Bladder microvascular endothelial cell (primary cell): ENCODE measurements at places on chromosomes 4 and X. TPM values are rescaled to one million over a fixed set of nuclear protein-coding genes. Genes with fewer than 3 reads are reported as not detected.

The CCNQ gene
- total RNA-seq, result 28.4 and 38.2 TPM in 2 replicates

The RAB40AL gene
- 0.32 and 0.94 TPM in 2 replicates for total RNA-seq

The ZNF157 gene
- total RNA-seq, result 0.06 TPM in 1 of 2 replicates, not detected in the other

The FAAH2 gene
- 0.16 and 0.50 TPM in 2 replicates for total RNA-seq

The CFP gene
- 0.06 and 0.49 TPM in 2 replicates for total RNA-seq

The PGM2 gene
- 36.3 and 47.6 TPM in 2 replicates for total RNA-seq

The PPP4R3C gene
- total RNA-seq, result not detected in 2 replicates

The MAGEA3 gene
- total RNA-seq, result not detected in 2 replicates

The GASK1B gene
- 165 and 168 TPM in 2 replicates for total RNA-seq

The CXCL5 gene
- under 0.01 and 0.50 TPM in 2 replicates for total RNA-seq

The MTNR1A gene
- total RNA-seq, result under 0.01 TPM in 1 of 2 replicates, not detected in the other

The PPP1R2C gene
- not detected in 2 replicates for total RNA-seq

The TMEM35A gene
- 0.16 and 1.3 TPM in 2 replicates for total RNA-seq

The SLC49A3 gene
- total RNA-seq, result 4.4 and 5.9 TPM in 2 replicates

The ZDHHC15 gene
- total RNA-seq, result under 0.01 and 0.06 TPM in 2 replicates

The ZNF674 gene
- 2.3 and 6.0 TPM in 2 replicates for total RNA-seq

The FGFBP2 gene
- total RNA-seq, result not detected in 2 replicates

The TLR6 gene
- 0.31 and 0.81 TPM in 2 replicates for total RNA-seq

The CXCL11 gene
- total RNA-seq, result 1.5 and 5.7 TPM in 2 replicates
